ENCODE measurements at places on chromosomes 11 and 22.

DNA sequence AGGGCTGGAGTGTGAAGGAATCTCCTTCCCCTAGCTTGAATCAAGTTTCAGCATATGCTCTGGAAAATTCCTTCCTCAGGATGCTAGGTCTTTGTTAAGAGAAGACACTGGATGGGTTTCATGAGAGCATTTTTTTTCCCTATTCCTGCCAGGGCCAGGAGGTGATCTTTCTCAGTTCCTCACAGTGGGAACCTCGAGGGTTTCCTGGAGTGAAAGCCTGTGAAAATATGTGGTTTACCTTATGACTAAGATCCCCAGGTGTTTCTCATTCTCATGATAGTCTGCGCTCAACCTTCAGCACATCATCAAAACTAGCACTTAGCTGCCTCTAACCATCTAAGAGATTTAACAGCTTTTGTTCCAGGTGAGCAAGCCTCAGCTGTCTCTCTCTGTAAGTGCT is 985.3 kb upstream of the FAT3 start:
- DNase-seq: no peak

GRCh38 chr11:76379807-76380158 is 1.1 kb downstream of the THAP12 start:
- DNase-seq: no peak

DNA sequence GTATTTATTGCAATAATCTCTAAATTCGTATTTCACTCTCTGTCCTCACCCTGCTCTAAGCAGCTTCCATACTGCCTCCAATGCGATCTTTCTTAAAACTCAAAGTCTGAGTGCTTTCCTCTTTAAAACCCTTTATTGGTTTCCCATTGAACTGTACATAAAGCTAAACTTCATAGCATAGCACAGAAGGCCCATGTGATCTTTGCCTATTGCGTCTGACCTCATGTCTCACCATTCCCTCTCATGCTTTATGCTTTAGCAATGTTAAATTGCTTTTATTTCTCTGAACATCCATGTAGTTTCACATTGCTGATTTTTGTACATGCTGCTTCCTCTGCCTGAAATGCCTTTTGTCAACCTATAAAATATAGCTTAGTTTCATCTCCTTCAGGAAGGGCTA is 28.4 kb downstream of the ZDHHC13 start:
- no peak for DNase-seq

GRCh38 chr22:17629641-17630040 is 1.1 kb upstream of the ATP6V1E1 start:
- no peak for DNase-seq

DNA sequence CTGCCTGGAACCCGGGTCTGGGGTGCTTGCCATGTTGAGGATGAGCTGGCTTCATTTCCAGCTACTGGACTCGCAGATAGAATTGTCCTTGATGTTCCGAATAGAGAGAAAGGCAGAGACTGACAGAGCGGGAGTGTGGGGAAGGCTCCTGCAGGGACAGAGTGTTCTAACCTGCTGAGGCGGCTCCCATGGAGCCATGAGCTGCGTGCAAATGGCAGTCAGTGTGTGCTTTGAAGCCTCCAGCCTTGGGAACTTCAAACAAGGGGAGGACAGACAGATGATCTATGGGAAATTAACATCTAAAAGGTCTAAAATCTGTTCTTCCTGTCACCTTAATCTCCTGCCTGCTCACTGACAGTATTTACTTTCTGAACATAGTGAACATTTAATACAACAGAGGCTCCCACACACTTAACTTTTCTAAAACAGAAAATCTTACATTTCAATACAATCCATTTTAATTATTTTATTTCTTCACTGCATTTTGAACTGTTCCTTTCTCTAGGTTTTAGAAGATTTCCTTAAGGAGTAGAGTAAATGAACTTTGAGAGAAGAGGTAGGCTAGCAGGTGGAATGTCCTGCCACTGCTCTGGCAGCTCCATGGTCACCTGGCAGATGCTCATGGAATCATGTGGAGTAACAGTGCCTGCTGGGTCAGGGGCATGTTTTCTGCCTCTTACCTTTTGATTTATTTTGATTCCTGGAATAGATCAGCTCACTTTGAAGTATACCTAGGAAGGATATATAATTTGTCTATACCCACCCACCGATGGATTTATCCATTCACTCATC is 481.7 kb downstream of the NTM start:
- no peak for DNase-seq

All from CD4-positive, alpha-beta T cell treated with Interleukin-21 for 1 hour (primary cell).